Natural killer cell (primary cell): ENCODE measurements at places on chromosomes 4 and X.

GRCh38 chrX:24662352-24662751, 15.2 kb upstream of the PCYT1B start:
- no peaks in the 10 kb centered on the region for H3K27me3 ChIP-seq
- no peak overlapping the region for H3K4me3 ChIP-seq
- no peak for DNase-seq
- no peaks in the 10 kb centered on the region for H3K4me1 ChIP-seq

DNA sequence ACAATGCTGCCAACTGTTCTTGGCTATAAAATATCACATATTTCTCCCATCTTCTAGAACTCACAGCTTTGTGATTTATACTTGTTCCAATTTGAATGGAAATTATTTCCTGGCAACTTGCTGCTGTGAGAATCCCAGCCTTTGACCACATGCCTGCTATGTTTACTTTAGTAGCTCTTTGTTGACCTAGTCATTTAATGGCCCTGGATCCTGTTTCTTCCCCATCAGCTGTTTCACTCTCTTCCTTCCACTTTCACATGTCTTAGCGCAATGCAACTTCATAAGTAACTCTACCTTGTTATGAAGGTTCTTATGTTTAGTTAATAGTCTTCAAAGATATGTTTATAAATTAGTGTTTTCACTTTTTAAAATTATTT, 1973.6 kb upstream of the AGA start:
- DNase-seq: no peak
- H3K4me3 ChIP-seq: no peak overlapping the region
- no peak overlapping the region for H3K27ac ChIP-seq
- H3K4me1 ChIP-seq: no peaks in the 10 kb centered on the region
- H3K27me3 ChIP-seq: no peaks in the 10 kb centered on the region
- H3K36me3 ChIP-seq: no peaks in the 10 kb centered on the region

- DNase-seq: no peak
- no peak overlapping the region for H3K27ac ChIP-seq
- H3K4me3 ChIP-seq: no peak overlapping the region
- H3K36me3 ChIP-seq: no peaks in the 10 kb centered on the region
Measured at GRCh38 chr4:54781756-54782155, 124.0 kb downstream of the KIT start.

DNA sequence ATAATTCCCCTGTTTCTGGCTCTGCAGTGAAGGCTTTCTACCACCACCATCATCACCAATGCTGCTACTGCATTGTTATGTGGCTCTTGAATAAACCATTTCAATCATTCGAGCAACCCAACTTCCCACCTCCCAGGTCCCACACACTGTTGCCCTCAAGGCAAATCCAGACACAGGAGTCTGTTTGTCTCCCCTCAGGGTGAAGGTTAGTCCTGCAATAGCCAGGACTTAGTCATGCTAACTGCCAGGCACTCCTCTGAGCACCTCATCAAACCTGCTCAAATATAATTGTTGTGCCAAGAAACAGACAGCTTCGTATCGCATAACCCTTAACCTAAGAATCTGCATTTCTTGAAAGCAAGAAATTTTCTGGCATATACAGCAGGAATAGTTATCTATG, 213.2 kb downstream of the KDR start:
- H3K27me3 ChIP-seq: no peaks in the 10 kb centered on the region
- DNase-seq: no peak
- no peak overlapping the region for H3K27ac ChIP-seq
- H3K4me3 ChIP-seq: no peak overlapping the region

DNA sequence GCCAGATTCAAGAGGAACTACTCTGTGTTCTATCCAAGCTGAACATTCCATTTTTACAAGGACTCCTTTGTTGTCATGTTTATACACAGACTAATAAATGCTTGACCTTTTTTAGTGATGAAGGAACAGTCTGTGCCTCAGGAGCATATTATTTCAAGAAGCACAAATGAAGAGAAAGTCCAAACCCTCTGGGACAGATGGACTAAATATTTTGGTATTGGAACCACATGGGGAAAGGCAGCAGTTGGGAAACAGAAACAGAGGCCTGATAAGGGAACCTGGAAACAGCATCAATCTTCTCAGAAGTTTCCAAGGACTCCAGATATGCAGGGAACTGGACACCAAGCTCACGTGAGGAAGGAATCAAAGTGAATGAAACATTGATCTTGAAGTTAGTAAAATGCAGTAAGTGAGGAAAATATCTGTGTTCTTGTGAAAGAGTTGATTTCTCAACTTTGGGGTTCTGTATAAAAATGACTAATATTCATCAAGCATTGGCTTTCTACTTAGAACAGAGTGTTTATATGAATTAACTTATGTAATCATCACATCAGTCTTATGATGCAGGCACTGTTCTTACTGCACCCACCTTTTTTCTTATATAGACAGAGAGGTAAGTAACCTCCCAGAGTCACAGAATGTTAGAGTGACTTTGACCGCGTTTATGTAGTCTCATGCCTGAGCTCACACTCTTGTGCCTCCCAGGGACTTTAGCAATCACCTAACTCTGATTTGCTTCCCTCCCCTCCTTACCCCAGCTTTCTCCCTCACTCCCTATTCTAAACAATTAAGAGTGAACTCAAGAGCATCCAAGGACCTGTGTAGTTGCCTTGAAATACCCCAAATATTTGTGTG, 148.9 kb upstream of the JADE1 start:
- H3K27ac ChIP-seq: no peak overlapping the region
- H3K36me3 ChIP-seq: no peaks in the 10 kb centered on the region
- no peaks in the 10 kb centered on the region for H3K4me1 ChIP-seq
- no peak overlapping the region for H3K4me3 ChIP-seq

DNA sequence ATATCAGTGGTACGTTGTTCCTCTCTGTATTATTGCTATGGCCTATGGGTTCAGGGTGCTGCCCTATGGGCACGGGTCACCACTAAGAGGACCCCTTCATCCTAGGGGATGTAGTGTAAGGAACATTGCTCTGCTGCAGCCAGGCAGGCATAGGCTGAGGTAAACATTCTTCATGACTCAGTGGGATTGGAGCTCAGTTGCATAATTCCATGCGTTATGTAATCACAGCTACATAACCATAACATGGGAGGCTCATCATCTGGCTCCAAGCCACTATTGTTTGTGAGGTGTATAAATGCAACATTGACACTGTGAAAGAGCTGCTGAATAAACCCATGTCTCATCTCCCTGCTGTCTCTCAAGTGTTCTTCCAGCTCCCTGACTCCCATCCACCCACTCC, 375.2 kb downstream of the MAGEE1 start:
- no peaks in the 10 kb centered on the region for H3K4me1 ChIP-seq
- H3K27ac ChIP-seq: no peak overlapping the region
- H3K27me3 ChIP-seq: no peaks in the 10 kb centered on the region
- no peaks in the 10 kb centered on the region for H3K36me3 ChIP-seq
- no peak for DNase-seq

- no peaks in the 10 kb centered on the region for H3K27me3 ChIP-seq
- DNase-seq: peak; percentile 28
- H3K4me1 ChIP-seq: no peaks in the 10 kb centered on the region
- H3K4me3 ChIP-seq: no peak overlapping the region
- no peak overlapping the region for H3K27ac ChIP-seq
Measured at GRCh38 chrX:44303119-44303518, 40.4 kb downstream of the EFHC2 start.

DNA sequence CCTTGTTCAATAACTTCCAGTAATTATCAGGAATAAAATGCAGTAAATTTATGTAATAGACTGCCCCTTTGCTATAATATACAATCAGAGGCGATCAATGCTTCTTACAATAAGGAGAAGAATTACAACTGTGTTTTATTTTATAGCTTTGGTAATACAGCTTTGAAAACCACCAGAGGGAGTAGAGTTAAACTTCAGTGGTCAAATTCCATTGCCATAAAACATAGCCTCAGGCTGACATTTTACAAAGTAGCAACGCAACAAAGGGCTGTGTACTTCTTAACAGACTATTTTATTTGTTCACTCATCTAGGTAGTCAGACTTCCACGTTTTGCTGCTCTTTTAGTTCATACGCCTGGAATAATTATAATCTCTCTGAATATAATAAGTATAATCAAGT, 58.5 kb downstream of the TEX13C start:
- no peaks in the 10 kb centered on the region for H3K36me3 ChIP-seq
- H3K27ac ChIP-seq: no peak overlapping the region
- no peaks in the 10 kb centered on the region for H3K4me1 ChIP-seq
- no peaks in the 10 kb centered on the region for H3K27me3 ChIP-seq

DNA sequence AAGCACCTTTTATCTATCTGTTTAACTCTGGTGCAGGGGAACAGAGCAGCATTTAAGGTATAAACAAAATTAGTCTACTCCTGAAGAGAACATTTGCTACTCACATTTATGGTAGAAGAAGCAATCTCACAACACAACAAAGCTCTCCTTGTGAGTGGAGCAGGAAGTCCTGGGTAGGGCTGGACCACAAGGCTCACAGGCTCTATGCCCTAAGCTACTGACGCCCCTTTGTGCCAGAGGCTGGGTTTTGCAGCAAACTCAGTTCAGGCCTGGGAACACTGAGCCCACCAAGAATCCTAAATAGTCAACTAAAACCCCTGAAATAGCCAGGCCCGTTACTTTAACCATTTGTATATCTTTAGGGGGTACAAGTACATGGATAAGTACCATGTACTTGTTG, 4.7 kb upstream of the ZXDB start:
- H3K4me3 ChIP-seq: no peak overlapping the region
- H3K27ac ChIP-seq: no peak overlapping the region
- H3K27me3 ChIP-seq: no peaks in the 10 kb centered on the region
- no peak for DNase-seq

GRCh38 chrX:68714856-68715255, 67.4 kb downstream of the STARD8 start:
- H3K27ac ChIP-seq: no peak overlapping the region
- DNase-seq: no peak
- H3K4me3 ChIP-seq: no peak overlapping the region
- no peaks in the 10 kb centered on the region for H3K4me1 ChIP-seq
- no peaks in the 10 kb centered on the region for H3K36me3 ChIP-seq

GRCh38 chr4:153684971-153685371, 891 bp downstream of the TLR2 start:
- no peak for DNase-seq
- no peak overlapping the region for H3K27ac ChIP-seq
- H3K27me3 ChIP-seq: peaks cover 19% of the 10 kb centered on the region
- H3K4me1 ChIP-seq: peaks cover 15% of the 10 kb centered on the region
- no peaks in the 10 kb centered on the region for H3K36me3 ChIP-seq

GRCh38 chr4:36414248-36414647, 132.8 kb downstream of the DTHD1 start:
- H3K4me3 ChIP-seq: no peak overlapping the region
- H3K27me3 ChIP-seq: peaks cover 42% of the 10 kb centered on the region
- no peak for DNase-seq
- no peaks in the 10 kb centered on the region for H3K36me3 ChIP-seq
- no peak overlapping the region for H3K27ac ChIP-seq
- no peaks in the 10 kb centered on the region for H3K4me1 ChIP-seq

- no peaks in the 10 kb centered on the region for H3K27me3 ChIP-seq
- no peak overlapping the region for H3K4me3 ChIP-seq
- no peaks in the 10 kb centered on the region for H3K4me1 ChIP-seq
- no peak overlapping the region for H3K27ac ChIP-seq
- DNase-seq: no peak
- no peaks in the 10 kb centered on the region for H3K36me3 ChIP-seq
Measured at GRCh38 chrX:154420402-154420756, 8.1 kb upstream of the ATP6AP1 start.

GRCh38 chr4:38310446-38311043, 350.3 kb downstream of the PTTG2 start:
- peak overlapping the region; percentile 21 for H3K27ac ChIP-seq
- no peaks in the 10 kb centered on the region for H3K36me3 ChIP-seq
- H3K4me3 ChIP-seq: no peak overlapping the region
